ENCODE measurements at places on chromosomes 7 and 10.

DNA sequence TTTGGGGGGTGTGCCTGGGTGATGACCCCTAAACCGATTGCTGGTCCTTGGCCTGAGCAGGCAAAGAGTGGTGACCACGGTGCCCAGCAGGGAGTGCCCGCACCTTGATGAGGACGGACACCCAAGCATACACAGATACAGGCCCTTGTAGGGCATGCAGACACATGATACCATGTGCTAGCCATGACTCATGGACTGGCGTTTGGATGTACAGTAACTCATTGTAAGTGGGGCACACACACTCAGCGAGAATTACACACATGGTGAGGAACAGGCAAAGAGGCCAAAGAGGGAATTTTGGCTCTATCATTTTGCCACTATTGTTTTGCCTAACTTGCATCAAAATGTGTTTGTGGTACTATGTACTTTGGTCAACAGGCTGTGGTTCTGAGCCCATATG, 24.1 kb downstream of the KAZALD1 start:
- no peak for DNase-seq

DNA sequence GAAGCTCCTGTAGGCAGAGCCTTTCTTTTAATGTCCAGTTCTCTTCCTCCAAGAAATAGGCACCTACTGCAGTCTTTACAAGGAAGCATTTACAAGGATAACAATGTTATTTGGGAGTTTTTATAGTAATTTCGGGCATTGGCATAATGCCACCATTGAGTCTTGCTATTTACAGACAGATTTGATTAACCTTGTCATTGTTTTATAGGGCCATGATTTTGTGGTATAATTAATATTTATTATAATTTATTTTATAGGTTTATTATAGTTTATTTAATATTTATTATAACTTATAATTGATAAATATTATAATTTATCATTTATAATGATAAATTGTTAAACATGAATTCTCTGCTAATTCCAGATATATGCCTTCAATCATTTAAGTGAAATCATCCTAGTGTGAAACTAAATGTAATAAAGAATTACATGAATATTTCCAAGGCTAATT, 573 bp upstream of the POT1 start:
- DNase-seq: no peak

DNA sequence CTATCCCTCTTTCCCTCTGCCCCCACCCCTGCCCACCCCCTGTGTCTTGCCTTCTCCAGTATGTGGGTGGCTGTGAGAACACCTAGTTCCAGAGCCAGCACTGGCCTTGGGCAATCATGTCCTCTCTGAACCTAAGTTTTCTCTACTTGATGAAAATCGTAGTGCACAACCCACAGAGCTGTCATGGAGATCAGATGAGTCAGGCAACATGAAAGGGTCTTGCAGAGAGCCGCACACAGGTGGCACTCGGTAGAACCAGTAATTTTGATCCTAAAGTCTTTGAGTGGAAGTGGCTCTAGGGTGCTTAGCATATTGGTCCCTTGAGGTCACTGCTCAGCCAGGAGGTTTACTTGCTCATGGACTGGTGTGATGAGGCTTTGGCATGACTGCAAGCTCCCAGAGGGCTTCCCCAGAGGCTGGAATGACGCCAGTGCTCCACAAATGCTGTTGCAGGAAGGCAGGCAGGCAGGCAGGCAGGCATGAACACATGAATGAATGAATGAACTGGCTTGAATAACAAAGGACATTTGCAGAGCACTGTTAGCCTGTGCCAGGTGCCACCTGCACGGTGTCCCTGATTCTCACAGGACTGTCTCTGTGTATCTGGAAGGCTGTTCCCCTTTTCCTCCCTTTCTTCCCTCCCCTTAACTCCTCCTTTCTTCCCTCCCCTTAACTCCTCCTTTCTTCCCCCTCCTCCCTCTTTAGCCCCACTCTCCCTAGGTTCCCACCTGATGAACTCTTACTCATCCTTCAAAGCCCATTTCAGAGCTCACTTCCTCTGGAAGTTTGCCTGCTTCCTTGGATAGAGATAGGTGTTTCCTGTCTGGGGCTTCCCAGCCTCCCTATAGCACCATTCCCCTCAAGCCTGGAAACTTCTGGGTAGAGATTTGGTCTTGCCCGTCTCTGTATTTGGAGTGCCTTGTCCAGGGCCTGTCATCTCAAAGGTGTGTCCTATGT, 27.2 kb upstream of the CTBP2 start:
- no peak for DNase-seq

- DNase-seq: no peak
Measured at GRCh38 chr10:60230892-60231291, 158.8 kb downstream of the ANK3 start.

GRCh38 chr7:105060923-105061322, 46.9 kb downstream of the KMT2E start:
- no peak for DNase-seq

- no peak for DNase-seq
Measured at GRCh38 chr10:81479316-81479715, 395.7 kb upstream of the NRG3 start.

DNA sequence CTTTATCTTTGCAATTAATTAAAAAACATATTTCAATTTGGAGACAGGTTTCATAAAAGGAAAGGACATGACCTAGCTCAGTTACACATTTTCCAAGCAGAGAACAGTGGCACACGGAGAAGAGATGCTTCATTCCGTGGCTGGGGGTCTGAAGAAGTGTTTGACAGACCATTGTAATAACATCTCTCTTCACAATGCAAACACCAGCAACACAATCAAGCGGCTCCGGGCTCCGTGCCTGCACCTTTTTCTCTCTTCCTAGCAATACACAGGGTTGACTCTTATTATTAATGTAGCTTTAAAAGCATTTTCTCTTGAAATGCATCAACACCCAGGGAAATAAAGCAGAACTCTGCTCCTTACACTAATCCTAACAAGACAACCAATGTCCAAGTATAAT, 261.0 kb upstream of the AOAH start:
- DNase-seq: no peak

GRCh38 chr7:85160223-85160622, 26.6 kb downstream of the SEMA3D start:
- no peak for DNase-seq

DNA sequence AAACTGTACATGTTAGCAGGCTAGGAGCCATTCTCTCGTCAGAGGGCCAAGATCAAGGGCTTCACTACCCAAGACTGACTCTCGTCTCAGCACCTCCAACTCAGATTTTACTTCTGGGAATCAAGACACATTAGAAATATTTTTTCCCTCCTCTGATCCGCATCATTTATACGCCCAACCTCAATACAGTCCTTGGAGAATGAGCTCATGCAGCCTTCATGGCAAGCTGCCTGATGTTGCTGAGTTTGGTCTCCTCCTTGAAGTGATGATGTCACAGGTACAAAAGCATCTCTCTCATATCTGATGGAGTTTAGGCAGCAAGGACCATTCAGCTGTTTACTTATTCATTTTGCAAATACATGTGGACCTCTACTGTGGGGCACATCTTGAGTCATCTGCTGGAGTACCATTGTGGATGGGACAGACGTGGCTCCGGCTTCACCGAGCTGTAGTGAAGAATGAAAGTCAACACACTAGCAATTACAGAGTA, 114.0 kb downstream of the BMPER start:
- no peak for DNase-seq

DNA sequence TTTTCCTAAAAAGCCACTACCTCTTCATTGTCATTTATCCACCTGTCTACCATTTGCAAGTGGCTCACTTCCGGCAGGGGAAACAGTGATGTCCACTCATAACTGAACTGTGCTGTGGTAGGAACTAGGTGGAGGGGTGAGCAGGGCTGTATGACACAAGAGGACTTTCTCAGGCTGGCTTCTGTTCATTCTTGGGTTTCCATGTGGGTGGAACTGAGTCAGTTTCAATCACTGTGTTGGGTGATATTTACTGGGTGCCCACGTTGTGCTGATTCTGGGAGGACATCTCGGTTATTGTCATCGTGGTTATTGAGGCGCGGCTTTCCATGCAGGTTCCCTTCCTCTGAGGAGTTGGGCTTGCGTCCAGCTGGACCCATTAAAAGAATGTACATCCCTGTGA, 38.8 kb downstream of the RAMP3 start:
- no peak for DNase-seq

- no peak for DNase-seq
Measured at GRCh38 chr7:147008530-147008929, 891.9 kb downstream of the CNTNAP2 start.

- DNase-seq: no peak
Measured at GRCh38 chr10:119084896-119085295, 4.3 kb upstream of the EIF3A start.

- DNase-seq: no peak
Measured at GRCh38 chr10:112131996-112132395, 51.6 kb downstream of the GPAM start.

DNA sequence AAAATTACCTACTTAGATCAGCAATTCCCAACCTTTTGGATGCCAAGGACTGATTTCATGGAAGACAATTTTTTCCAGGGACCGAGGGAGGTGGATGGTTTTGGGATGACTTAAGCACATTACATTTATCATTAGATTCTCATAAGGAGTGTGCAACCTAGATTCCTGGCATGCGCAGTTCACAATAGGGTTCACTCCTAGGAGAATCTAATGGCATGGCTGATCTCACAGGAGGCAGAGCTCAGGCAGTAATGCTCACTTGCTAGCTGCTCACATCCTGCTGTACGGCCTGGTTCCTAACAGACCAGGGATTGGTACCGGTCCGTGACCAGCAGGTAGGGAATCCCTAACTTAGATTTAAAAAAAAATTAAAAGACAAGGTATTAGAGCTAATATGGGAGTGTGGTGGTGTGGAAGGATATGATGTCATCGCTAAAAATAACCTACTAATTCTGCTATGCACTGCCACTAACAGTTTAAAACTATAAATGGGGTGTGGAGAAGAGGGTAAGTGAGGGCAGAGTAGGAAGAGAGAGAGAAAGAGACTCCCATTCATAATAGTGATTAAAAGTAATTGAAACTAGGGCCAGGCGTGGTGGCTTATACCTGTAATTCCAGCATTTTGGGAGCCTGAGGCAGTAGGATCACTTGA, 282.7 kb downstream of the BAMBI start:
- DNase-seq: no peak

- no peak for DNase-seq
Measured at GRCh38 chr7:26008428-26008827, 143.6 kb upstream of the NFE2L3 start.

GRCh38 chr7:118232837-118233236, 8.3 kb downstream of the ANKRD7 start:
- no peak for DNase-seq

- DNase-seq: no peak
Measured at GRCh38 chr10:99850767-99851340, 68.4 kb downstream of the ABCC2 start.

- DNase-seq: no peak
Measured at GRCh38 chr7:76185187-76185896, 16.4 kb upstream of the SRRM3 start.

DNA sequence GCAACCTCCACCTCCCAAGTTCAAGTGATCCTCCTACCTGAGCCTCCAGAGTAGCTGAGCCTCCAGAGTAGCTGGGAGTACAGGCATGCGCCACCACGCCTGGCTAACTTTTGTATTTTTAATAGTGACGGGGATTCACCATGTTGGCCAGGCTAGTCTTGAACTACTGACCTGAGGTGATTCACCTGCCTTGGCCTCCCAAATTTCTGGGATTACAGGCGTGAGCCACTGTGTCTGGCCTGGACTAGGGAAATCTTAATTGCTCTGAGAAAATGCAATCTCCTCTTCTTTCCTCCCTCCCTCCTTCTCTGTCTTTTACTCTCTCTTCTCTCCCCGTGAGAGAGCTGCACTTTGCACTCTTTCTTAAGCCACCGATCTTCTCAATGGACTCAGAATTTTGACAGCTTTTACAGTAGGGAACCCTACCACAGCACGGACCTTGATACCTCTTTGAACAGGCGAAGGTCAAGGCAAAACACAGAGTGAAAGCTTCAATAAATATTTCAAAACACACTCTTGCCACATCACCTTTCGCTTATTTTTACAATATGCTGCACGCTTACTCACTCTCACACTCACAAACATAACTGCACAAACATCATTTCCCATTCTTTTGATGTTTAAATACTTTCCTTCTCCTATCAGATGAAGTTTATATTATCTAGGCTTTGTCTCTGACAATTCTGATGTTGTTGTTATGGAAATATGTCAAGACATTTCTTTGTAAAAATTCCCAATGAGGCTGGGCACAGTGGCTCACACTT, 173.4 kb upstream of the NRP1 start:
- no peak for DNase-seq

DNA sequence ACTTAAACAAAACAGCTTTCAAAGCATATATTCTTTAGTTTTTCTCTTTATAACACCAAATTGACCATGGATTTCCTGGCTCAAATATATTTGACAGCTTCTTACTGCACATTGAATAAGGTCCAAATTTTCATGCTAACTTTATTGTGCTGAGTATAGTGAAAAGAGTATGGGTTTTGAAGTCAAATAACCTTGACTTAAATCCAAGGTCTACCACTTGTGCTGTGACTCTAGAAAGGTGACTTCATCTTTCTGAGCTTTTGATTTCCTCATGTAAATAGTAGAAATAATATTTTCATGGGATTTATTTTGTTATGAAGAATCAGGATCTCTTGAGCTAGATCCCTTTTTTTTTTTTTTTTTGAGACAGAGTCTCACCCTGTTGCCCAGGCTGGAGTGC, 139.4 kb upstream of the GPR22 start:
- no peak for DNase-seq

- peak; percentile 59 for DNase-seq
Measured at GRCh38 chr10:98076086-98076485, 45.7 kb upstream of the CRTAC1 start.

DNA sequence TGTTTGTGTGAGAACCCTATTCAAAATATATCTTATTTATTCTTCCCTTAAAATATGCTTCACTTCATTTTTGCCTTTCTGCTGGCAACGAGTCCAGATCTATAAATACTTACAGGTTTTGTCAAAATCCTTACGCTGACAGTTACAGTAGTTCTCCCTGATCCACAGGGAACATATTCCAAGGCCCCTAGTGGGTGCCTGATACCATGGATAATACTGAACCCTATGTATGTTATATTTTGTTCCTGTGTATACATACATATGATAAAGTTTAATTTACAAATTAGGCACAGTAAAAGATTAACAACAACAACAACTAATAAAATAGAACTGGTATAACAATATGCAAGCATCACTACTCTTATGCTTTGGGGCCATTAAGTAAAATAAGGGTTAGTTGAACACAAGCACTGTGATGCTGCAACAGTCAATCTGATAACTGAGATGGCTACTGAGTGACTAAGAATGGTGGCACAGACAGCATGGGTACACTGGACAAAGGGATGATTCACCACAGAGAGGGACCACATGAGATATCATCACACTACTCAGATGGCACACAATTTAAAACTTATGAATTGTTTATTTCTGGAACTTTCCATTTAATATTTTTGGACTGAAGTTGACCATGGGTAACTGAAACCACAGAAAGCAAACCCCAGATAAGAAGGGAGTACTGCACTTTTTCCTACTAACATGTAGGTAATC, 29.4 kb upstream of the PCGF5 start:
- no peak for DNase-seq
